ENCODE measurements at places on chromosomes 11 and 22.
A peak's percentile ranks its signal among the peaks of the same experiment; 100 is the strongest.

- peak; percentile 63 for DNase-seq
Observed at GRCh38 chr11:84564180-84564866, 1062.8 kb downstream of the DLG2 start.

DNA sequence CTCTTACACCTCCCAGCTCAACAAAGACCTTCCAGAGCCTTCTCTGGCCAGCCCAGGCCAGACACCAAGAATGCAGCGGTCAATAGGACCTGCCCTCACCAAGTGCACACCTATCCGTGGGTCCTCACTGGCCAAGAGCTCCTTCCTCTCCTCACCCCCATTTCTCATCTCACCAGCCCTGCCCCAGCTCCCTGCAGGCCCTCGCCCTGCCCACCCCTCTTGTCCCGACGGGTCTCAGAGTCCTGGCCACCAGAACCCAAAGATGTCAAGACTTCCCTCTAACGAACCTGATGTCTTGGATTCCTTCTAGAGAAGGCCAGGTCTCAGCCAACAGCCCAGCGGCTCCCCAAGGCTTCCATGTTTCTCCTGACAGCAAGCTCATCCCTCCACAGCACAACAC is 43.6 kb downstream of the IGF2 start:
- no peak for DNase-seq

DNA sequence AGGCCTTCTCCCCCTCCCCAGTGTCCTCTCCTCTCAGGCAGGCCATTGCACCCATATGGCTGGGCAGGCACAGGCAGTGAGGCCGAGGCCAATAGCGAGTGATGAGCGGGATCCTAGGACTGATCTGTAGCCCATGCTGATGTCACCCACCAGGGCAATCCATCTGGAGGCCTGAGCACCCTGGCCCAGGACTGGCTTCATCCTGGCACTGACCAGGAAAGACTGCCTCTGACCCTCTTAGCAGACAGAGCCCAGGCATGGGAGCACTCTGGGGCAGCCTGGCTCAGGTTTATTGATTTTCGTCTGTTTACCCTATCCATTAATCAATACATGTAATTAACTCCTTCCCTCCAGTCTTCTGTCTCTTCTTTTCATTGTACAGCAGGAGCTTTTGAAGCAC is 5.1 kb upstream of the TIRAP start:
- peak; percentile 20 for DNase-seq

DNA sequence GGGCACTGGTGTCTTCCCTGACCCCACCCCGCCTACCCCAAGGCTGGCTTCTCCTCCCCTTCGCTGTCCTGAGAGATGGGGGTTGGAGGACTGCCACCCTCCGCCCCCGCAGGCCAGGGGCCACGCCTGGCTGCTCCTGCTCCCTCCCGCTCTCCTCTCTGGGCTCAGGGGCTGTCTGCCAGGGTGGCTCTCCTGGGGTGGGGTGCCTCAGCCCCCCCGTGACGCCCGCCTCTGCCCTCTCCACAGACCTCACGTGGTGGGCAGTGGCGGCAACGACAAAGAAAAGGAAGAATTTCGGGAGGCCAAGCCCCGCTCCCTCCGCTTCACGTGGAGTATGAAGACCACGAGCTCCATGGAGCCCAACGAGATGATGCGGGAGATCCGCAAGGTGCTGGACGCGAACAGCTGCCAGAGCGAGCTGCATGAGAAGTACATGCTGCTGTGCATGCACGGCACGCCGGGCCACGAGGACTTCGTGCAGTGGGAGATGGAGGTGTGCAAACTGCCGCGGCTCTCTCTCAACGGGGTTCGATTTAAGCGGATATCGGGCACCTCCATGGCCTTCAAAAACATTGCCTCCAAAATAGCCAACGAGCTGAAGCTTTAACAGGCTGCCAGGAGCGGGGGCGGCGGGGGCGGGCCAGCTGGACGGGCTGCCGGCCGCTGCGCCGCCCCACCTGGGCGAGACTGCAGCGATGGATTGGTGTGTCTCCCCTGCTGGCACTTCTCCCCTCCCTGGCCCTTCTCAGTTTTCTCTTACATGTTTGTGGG is 8.1 kb downstream of the RCOR2 start:
- peak; percentile 43 for DNase-seq

DNA sequence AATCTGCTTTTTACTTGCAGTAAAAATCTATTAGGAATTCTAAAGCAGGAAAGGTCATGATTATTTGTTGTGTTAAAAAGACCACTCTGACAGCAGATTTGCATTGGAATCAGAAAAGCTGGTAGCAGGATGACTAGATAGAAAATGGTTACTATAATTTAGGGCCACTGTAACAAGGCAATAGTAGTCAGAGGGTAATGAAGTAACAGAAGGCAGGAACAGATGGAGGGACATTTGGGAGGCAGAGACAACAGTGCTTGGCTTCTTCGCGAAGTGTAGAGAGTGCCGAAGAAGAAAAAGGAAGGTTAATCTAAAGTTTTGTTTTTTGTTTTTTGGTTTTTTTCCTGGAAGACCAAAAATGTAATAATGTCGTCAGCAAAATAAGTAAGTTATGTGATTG is 129.8 kb upstream of the SLC5A12 start:
- no peak for DNase-seq

DNA sequence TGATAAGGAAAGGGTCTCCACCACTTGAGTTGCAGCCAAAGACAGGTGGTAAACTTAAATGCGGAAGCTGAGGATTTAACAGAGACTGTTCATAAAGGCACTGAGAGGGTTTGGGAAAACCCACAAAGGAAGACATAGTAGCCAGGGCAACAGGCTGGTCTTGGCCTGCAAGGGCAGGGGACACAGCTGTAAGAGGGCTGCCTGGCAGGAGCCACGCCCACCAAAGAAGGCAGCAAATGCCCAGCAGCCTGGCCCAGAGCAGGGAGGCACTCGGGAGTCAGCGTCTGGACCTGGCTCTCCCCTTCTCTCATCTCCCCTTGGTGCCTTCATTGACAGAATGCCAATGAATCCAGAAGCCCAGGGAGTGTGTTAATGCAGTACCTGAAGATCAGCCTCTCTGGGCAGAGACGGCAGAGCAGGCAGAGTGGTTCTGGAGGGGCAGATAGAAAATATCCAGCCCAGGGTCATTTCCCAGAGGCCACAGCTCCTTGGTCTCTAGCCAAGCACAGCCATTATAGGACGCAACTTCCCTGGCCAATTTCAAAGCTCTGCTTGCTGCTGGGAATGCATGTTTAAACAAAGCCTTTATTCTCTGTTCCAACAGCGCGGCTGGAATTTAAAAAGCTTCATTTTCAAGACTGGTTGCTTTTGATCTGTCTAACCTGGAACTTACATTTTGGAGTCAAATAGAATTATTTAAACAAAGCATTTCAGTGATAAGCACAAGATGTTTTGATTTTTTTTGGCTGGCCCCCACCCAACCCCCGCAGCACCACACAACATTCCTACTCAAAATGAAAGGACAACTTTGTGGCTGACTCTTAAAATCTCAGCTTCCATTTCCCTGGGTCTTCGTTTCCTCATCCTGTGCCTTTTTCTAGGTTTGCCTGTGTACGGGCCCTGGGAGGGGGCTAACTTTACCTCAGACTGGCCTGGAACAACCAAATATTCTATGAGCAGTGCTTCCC is 125.6 kb upstream of the LMO1 start:
- peak; percentile 45 for DNase-seq

DNA sequence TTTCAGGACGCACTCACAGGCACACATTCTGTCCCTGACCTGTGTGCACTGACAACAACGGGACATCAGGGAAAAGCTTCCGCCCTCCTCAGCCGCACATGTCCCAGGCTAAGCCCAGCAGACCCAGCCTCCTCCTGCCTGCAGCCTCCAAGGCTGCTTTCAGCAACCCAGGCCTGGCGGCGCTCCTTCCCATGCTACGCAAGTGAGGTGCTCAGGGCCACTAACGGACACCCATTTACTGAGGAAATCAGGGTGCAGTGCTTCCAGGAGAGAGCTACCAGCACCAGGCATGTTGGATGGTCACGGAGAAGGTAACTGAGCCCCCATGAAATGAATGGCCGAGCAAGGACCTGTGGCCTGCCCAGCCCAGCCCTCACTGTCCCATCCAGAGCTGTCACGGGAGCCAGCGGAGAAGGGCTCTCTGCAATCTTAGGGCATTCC is 6.9 kb downstream of the MOB2 start:
- no peak for DNase-seq

DNA sequence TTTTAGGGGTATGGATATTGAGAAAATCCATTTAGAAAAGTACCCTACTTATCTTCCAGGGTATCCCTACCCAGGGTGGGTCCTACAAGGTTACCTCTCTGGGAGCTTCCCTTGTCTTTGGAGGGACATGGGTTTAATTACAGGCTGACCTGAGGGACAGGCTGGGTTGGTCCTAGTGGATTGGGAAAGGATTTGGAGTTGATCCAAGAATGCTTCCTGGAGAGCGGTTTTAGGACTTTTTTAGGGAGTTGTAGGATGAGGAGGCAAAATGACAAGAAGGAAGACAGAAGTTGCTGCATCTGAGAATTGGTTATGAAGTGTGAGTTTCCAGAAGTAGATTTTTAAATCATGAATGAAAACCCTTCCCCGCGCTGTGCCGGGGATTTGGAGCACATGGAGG is 61.8 kb upstream of the CRTAM start:
- DNase-seq: no peak

DNA sequence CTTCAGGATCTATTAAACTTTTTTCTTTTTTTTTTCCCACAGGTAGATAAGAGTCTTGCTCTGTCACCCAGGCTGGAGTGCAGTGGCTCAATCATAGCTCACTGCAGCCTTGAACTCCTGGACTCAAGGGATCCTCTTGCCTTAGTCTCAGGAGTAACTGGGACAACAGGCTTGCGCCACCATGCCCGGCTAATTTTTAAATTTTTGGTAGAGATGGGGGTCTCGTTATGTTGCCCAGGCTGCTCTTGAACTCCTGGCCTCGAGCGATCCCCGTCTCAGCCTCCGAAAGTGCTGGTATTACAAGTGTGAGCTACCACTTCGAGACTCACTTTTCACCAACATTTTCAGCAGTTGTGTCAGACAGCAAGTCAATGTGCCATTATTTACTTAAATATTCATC is 962 bp downstream of the SIRT3 start:
- DNase-seq: no peak

DNA sequence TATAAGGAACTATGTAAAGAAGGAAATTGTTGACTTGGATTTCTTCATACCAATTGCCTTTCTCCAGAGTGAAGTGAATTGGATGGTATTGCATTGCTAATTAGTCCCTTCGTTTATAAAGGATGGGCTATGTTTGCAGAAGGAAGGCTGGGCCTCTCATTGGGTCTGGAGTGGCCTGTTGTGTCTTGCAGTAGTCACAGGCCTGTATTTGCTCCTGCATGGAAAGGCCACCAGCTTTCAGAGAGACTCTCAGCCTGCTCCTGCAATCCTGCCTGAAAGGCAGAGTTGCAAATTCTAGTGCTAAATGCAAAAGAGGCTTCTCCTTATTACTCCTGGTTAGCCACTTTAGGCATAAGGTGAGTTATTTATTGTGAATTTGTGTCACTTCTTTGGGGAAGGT is 103.8 kb downstream of the EXT2 start:
- DNase-seq: no peak

DNA sequence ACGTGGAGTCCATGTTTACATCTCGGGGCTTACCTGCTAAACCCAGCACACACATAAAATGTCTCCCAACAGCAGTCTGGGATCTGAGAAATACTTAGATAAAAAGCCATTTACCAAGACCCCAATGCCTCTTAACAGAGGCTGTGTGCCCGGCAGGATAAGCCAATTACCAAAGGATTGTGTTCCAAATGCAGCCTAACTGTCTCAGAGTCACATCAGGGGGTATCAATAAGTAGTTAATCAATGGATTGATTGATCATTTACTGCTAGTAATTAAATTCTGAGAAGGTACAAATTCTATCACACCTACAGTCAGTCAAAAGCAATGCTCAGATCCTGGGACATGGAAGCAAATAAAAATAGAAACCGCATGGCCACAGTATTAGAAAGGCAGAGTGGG is 125.6 kb downstream of the DSCAML1 start:
- DNase-seq: no peak

GRCh38 chr22:23119494-23120414 is 22.0 kb downstream of the RSPH14 start:
- no peak for DNase-seq

GRCh38 chr22:29517215-29517908 is 36.2 kb downstream of the THOC5 start:
- no peak for DNase-seq

GRCh38 chr11:108620958-108621772 is 27.6 kb upstream of the EXPH5 start:
- no peak for DNase-seq

DNA sequence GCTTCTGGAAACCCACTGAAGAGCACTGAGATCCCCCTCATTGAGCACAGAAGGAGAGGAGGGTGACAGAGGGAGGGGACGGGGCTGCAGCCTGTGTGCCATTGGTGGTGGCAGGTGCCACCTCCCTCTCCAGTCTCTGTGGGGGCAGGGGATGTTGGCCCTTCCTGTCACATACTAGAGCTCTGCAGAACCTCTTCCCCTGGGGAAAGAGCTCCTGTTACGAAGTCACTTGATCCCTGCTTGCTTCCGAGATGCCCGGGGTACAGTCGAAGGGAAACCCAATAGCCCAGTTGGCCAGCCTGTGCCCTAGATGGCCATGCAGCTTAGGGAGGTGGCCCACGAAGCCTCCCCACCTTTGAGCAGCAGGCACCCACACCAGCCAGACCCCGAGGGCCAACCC is 29.4 kb downstream of the DAGLA start:
- DNase-seq: no peak

DNA sequence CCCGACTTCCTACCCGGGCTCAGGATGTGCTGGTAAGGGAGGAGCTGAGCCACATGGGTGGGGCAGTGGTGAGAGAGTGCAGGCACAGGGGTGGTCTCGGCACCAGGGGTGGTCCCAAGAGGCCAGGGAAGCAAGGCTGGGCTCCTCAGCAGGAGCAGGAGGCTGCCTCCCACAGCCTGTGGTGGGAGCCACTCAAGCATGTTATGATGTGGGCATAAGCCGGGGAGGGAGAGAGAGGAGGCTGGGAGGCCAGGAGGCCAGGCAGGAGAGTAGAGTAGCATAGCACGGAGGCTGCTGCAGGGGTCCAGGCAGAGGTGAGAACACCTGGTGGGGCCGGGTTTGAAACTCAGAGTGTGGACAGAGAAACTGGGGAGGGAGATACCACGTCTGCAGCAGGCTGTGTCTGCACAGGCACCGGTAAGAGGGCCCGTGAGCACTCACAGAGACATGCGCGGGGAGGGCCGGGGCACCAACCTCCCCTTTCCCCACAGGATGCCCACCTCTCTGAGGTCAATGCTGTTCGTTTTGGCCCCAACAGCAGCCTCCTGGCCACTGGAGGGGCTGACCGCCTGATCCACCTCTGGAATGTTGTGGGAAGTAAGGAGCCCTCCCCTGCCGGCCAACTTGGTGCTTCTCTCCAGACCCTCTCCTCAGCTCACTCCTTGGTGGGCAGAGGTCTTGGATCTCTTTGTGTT is 10.7 kb downstream of the ATG16L2 start:
- no peak for DNase-seq

Data from eye (tissue), 1 donor.